ENCODE measurements at places on chromosomes 1 and 21. TPM values are rescaled to one million over a fixed set of nuclear protein-coding genes. Genes with fewer than 3 reads are reported as not detected.

BRINP3 gene
- total RNA-seq = not detected

FCRLB gene
- total RNA-seq = 0.78 TPM

ADAMTS5 gene
- not detected for total RNA-seq

VSIG8 gene
- not detected for total RNA-seq

CFHR5 gene
- not detected for total RNA-seq

GNB1 gene
- 125 TPM for total RNA-seq

ARHGEF16 gene
- 10.5 TPM for total RNA-seq

Data from hair follicular keratinocyte (primary cell).